GM12892 (cell line): ENCODE measurements at places on chromosomes 2 and 18.

GRCh38 chr2:174438146-174438886, 42.8 kb downstream of the SCRN3 start:
- no peak for DNase-seq

DNA sequence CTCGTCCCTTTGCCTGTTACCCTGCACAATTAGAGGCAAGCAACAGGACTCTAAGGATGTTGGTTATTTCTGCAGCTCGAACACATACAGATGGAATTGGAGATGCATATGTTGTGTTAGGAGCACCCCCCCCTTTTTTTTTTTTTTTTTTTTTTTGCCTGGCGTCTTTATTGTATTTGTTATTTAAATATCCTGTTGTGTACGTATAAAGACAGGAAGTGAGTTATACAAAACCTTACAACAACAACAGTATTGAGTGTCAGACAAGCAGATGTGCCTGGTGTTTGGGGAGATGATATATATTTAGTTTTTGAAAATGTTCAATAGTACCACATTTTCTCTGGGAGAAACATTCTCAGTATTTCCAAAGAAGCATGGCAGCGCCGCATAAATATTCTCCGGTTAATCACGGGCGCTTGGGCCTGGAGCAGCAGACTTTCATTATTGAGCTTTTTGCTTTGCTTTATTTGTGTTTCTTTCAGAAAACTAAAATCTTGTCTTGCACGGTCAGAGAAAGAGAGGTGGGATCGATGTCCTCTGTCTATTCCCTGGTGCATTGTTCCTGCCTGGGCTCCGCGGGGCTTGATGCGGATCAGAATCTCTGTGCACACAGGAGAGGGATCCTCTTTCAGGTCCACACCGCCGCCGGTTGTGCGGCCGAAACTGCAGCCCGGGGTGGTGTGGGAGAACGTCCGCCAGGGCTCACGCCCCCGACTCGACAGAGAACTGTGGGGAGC, 23.2 kb upstream of the ZNF516 start:
- DNase-seq: no peak

- no peak for DNase-seq
Observed at GRCh38 chr2:208034503-208035140, 9.3 kb upstream of the PLEKHM3 start.

- peak; percentile 8 for DNase-seq
Observed at GRCh38 chr18:25896178-25896780, 194.1 kb downstream of the SS18 start.

- no peak for DNase-seq
Observed at GRCh38 chr2:94875820-94876522, 4.7 kb downstream of the TEKT4 start.

GRCh38 chr2:201932511-201932910, 101.1 kb upstream of the FZD7 start:
- no peak for DNase-seq

- no peak for DNase-seq
Observed at GRCh38 chr18:49869354-49869753, 56.0 kb upstream of the ACAA2 start.

DNA sequence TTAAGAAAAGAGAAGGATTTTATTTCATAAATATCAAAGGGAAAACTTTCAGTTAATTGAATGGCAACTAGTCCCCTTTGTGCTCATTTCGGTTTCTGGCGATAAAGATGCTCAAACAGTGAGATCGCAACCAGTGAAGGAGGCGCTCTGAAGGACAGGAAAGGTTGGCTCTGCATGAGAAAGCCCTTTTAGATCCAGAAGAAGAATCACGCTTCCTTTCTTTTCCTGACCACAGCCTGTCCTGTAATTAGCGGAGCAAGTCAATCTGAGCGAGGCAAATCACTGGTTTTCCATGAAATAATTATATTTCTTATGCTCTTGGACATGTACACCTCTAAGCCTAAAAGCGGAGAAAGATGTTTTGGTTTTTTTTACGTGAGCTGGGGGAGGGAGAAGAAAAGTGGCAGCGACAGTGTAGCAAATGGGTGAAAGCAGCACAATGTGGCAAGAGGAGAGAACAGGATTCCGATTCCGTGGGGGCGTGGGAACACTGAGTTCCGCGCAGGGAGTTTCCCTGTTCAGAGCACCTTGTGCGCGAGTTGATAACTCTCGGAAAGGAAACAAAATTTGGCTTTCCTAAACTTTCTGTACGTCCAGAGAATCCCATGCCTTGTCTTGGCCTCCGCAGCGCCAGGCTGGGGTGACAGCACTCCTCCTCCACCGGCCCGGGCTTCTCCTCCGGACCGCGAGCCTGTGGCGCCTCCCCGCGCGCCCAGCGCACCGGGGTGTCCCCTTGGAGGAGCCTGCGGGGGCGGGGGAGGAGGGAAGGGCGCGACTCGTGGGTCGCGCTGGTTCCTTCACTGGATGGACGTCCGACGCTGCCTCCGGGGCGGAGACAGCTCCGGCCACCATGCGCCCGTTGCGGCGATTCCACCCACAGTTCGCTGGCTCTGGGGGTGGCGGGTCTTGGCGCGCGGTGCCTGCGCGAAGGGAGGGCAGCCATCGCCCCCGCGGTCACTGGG, 620 bp upstream of the SLC9A2 start:
- DNase-seq: no peak

DNA sequence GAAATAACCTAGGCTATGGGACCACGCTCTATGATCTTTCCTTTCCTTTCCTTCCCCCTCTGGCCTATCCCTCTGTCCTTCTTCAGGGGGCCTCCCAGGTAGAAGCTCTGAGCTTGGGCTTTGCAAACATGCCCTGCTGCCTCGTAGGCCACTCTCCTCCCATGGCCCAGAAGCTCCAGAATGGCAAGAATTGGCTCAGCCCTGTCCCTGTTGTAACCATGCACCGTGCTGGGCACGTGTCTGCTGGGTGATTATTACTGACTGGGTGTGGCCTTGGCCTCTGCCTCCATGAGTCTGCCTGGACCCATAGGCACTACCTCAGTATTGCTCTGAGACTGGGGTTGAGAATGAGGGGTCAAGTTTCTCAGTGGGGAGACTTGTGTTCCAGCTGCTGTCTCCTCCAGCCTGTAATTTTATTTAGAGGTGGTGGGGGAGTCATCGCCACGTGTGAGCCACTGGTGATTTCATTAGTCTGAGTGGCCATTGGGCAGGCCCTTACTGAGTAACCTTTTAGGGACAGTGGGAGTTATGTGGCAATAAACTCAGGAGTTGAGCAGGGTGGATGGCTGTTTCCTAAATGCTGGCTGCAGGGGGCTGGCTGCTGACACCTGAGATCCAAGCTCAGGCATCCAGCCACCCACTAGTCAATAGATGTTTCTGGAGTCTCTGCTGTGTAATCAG, 157.9 kb downstream of the CLIP4 start:
- DNase-seq: no peak

GRCh38 chr2:152432206-152432653, 97.3 kb downstream of the FMNL2 start:
- DNase-seq: no peak

DNA sequence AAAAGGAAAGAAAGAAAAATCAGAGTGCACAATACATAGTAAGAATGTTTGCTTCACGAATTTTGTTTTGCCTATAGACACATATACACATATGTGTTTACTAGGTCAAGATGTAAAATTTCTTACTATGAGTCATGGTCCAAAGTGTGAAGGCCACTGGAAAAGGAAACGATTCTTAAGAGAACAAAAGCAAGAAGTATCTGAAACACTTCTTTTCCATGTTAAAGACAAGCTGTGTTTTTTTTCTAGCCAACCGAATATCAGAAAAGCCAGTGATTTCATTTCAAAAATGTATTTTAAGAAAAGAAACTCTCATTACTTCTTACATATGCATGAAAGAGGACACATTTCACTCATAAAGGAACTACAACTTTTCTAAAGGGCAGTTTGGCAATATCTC, 24.9 kb downstream of the PECR start:
- DNase-seq: no peak

- DNase-seq: no peak
Observed at GRCh38 chr2:219477815-219478214, 20.9 kb upstream of the GMPPA start.

GRCh38 chr2:237623428-237624403, 3.7 kb upstream of the LRRFIP1 start:
- DNase-seq: no peak

DNA sequence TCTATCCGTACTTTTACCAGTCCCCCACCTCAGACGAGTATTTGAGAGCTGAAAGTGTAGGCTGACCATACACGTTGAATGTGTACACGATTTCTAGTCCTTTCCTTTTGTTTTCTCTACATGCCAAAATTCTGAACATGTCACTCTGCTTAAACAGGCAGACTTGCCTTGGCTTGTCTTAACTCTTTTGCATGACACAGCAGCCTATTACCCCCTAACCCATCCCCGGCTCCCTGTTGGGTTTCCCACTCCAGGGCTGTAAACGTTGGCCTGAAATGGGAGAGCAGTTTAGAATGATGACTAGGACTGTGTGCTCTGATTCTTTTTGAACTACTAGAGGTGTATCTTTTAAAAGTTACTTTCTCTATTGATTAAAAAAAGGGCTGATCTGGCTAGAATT, 19.1 kb downstream of the MTCL1 start:
- DNase-seq: no peak
